Airway epithelial cell (primary cell): ENCODE measurements at places on chromosomes 6 and 20. TPM values are rescaled to one million over a fixed set of nuclear protein-coding genes. Genes with fewer than 3 reads are reported as not detected.

Gene MYL9
- total RNA-seq: 4.8 and 5.4 TPM in 2 replicates

Gene ARID1B
- total RNA-seq: 17.1 and 21.5 TPM in 2 replicates

Gene ANKEF1
- 6.6 and 9.0 TPM in 2 replicates for total RNA-seq

Gene OXT
- not detected in 2 replicates for total RNA-seq

Gene RBPJL
- total RNA-seq: not detected in 2 replicates

Gene BPIFB2
- total RNA-seq: not detected in 2 replicates

Gene PDYN
- total RNA-seq: not detected in 2 replicates

Gene IRF4
- total RNA-seq: not detected in 2 replicates

Gene WASF1
- 18.0 and 23.3 TPM in 2 replicates for total RNA-seq

Gene TMEM181
- total RNA-seq: 13.4 and 18.3 TPM in 2 replicates

Gene FAM209B
- total RNA-seq: 0.49 TPM in 1 of 2 replicates, not detected in the other

Gene CD93
- total RNA-seq: under 0.01 TPM in 2 replicates

Gene FKBP1C
- total RNA-seq: 0.09 TPM in 1 of 2 replicates, not detected in the other

Gene ENPP5
- total RNA-seq: 0.74 and 0.92 TPM in 2 replicates

Gene CST5
- total RNA-seq: not detected in 2 replicates

Gene MOG
- total RNA-seq: not detected in 2 replicates

Gene BFSP1
- total RNA-seq: 3.0 and 3.3 TPM in 2 replicates

Gene TBC1D22B
- total RNA-seq: 6.9 and 9.9 TPM in 2 replicates

Gene COL9A3
- total RNA-seq: 0.21 and 2.6 TPM in 2 replicates

Gene MAP3K5
- total RNA-seq: 8.8 and 8.9 TPM in 2 replicates

Gene OOEP
- not detected in 2 replicates for total RNA-seq

Gene HSP90AB1
- total RNA-seq: 1,137 and 1,196 TPM in 2 replicates

Gene ARMC2
- 0.56 and 1.7 TPM in 2 replicates for total RNA-seq

Gene NEDD9
- total RNA-seq: 6.5 and 9.5 TPM in 2 replicates

Gene TSPO2
- total RNA-seq: not detected in 2 replicates

Gene RIOK1
- total RNA-seq: 12.5 and 14.1 TPM in 2 replicates

Gene FERMT1
- 26.7 and 37.3 TPM in 2 replicates for total RNA-seq

Gene CYP21A2
- 0.28 TPM in 1 of 2 replicates, not detected in the other for total RNA-seq

Gene IL17A
- not detected in 2 replicates for total RNA-seq

Gene BPIFB4
- total RNA-seq: not detected in 2 replicates

Gene UNC5CL
- 0.19 and 0.28 TPM in 2 replicates for total RNA-seq

Gene SLC29A1
- total RNA-seq: 25.1 and 26.5 TPM in 2 replicates

Gene ENPP1
- 0.28 and 0.42 TPM in 2 replicates for total RNA-seq

Gene SCRT2
- total RNA-seq: not detected in 2 replicates

Gene CGA
- total RNA-seq: not detected in 2 replicates

Gene CPNE5
- 0.05 and 0.07 TPM in 2 replicates for total RNA-seq

Gene TPD52L1
- total RNA-seq: 102 and 114 TPM in 2 replicates

Gene MYBL2
- total RNA-seq: 38.6 and 47.8 TPM in 2 replicates

Gene RAET1E
- total RNA-seq: 13.7 and 16.3 TPM in 2 replicates

Gene RAET1L
- 23.0 and 27.2 TPM in 2 replicates for total RNA-seq

Gene KATNA1
- total RNA-seq: 13.4 and 18.2 TPM in 2 replicates

Gene SLC22A16
- total RNA-seq: not detected in 2 replicates

Gene VAPB
- 8.7 and 19.3 TPM in 2 replicates for total RNA-seq

Gene EXOC2
- 15.5 and 25.6 TPM in 2 replicates for total RNA-seq

Gene DEFB116
- total RNA-seq: not detected in 2 replicates

Gene CDH26
- 1.2 and 2.0 TPM in 2 replicates for total RNA-seq

Gene POM121L2
- not detected in 2 replicates for total RNA-seq

Gene MLIP
- total RNA-seq: 0.63 TPM in 1 of 2 replicates, not detected in the other

Gene SAPCD1
- total RNA-seq: 0.63 and 2.0 TPM in 2 replicates

Gene SLC17A3
- not detected in 2 replicates for total RNA-seq

Gene OR2H1
- not detected in 2 replicates for total RNA-seq

Gene TPBG
- 80.9 and 99.7 TPM in 2 replicates for total RNA-seq

Gene PNPLA1
- 0.14 and 0.23 TPM in 2 replicates for total RNA-seq

Gene RIPOR3
- 0.05 and 0.56 TPM in 2 replicates for total RNA-seq

Gene APOBEC2
- total RNA-seq: 0.63 TPM in 1 of 2 replicates, not detected in the other

Gene SNAP91
- not detected in 2 replicates for total RNA-seq
